Activated CD4-positive, alpha-beta T cell treated with anti-CD3 and anti-CD28 coated beads, Interleukin-2, amount 10 ng/mL, durations not matched to agents 24 days and 14 days (primary cell): ENCODE measurements at places on chromosomes 3 and 15. TPM values are rescaled to one million over a fixed set of nuclear protein-coding genes. Genes with fewer than 3 reads are reported as not detected.

The CNTN4 gene
- not detected in 2 replicates for total RNA-seq

The TMEM108 gene
- not detected in 2 replicates for total RNA-seq

The XXYLT1 gene
- total RNA-seq: 14.5 and 17.4 TPM in 2 replicates

GRCh38 chr15:80988148-80988796, 1.3 kb downstream of the MESD start:
- H3K27ac ChIP-seq: peak overlapping the region; percentile 96
- DNase-seq: no peak
- H3K36me3 ChIP-seq: peaks cover 31% of the 10 kb centered on the region
- H3K27me3 ChIP-seq: no peaks in the 10 kb centered on the region

DNA sequence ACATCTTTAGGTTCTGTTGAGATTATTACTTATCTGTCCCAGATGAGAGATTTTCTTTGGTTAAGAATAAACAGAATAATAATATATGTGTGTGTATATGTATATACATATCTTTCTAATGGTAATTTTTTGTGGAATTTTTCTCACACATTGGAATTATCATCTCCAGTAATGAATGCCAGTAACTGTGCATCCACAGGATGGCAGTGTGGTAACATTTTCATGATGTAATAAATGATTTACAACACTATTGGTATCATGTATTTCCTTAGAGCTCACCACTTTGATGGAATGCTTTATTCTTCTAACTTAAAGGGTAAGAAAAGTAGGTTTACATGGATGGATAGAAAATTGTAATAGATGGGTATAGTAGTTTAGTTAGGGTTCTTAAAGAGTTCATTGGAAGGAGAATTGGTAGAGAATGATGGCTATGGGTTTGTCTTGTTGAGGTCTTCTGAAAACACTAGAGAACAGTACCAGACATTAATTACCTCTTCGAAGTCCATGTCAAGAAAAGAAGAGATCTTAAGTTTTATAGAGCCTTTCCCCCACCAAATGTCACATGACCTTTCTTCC, 78.1 kb downstream of the STT3B start:
- no peaks in the 10 kb centered on the region for H3K27me3 ChIP-seq
- H3K36me3 ChIP-seq: peaks cover 56% of the 10 kb centered on the region
- H3K27ac ChIP-seq: peak overlapping the region; percentile 44
- no peak overlapping the region for H3K4me3 ChIP-seq
- peaks cover 35% of the 10 kb centered on the region for H3K4me1 ChIP-seq

GRCh38 chr3:8627201-8627940, 17.2 kb downstream of the SSUH2 start:
- H3K27ac ChIP-seq: no peak overlapping the region
- no peak for DNase-seq
- peaks cover 8% of the 10 kb centered on the region for H3K27me3 ChIP-seq
- no peak overlapping the region for H3K4me3 ChIP-seq

DNA sequence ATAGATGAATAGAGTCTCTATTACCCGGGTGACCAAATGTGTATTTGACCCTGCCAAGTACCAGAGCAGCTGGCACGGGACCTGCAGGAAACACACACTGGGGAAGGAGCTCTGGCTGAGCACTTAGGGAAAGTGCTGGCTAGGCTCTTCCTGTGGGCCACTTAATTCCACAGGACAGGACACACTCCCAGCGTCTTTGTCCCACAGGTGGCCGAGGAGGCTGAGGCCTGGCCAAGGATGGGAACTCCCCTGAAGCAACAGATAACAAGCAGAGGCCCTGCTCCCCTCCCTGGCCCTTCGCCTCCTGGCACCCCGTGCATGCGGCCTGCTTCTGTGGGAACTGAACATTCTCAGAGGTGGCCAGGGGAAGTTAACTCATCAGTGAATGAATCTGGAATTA, 180.8 kb downstream of the ATP10A start:
- no peaks in the 10 kb centered on the region for H3K27me3 ChIP-seq
- no peak for DNase-seq
- H3K27ac ChIP-seq: no peak overlapping the region
- peaks cover 5% of the 10 kb centered on the region for H3K4me1 ChIP-seq

DNA sequence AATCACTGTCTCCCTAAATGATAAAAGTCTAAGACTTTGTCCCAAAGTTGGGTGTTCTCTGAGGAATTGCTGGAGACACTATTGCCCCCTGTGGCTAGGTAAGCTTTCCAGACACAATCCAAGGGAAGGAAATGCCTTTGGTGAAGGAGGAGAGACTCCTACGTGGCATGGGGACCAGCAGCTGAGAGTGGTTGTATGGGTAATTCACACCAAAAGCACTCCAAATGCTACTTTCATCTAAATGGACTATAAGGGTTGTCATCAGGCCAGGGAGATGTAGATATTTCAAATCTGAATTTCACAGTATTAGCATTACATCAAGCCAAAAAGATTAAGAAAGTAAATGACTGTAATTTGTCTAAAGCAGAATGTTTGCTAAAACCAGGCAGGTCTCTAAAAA, 400.8 kb upstream of the THBS1 start:
- H3K36me3 ChIP-seq: no peaks in the 10 kb centered on the region
- H3K4me1 ChIP-seq: no peaks in the 10 kb centered on the region
- H3K27ac ChIP-seq: no peak overlapping the region
- H3K4me3 ChIP-seq: no peak overlapping the region

GRCh38 chr3:159662549-159662948, 326.1 kb upstream of the IL12A start:
- no peaks in the 10 kb centered on the region for H3K36me3 ChIP-seq
- H3K4me1 ChIP-seq: no peaks in the 10 kb centered on the region
- no peak for DNase-seq
- no peak overlapping the region for H3K4me3 ChIP-seq
- H3K27ac ChIP-seq: no peak overlapping the region
- no peaks in the 10 kb centered on the region for H3K27me3 ChIP-seq

DNA sequence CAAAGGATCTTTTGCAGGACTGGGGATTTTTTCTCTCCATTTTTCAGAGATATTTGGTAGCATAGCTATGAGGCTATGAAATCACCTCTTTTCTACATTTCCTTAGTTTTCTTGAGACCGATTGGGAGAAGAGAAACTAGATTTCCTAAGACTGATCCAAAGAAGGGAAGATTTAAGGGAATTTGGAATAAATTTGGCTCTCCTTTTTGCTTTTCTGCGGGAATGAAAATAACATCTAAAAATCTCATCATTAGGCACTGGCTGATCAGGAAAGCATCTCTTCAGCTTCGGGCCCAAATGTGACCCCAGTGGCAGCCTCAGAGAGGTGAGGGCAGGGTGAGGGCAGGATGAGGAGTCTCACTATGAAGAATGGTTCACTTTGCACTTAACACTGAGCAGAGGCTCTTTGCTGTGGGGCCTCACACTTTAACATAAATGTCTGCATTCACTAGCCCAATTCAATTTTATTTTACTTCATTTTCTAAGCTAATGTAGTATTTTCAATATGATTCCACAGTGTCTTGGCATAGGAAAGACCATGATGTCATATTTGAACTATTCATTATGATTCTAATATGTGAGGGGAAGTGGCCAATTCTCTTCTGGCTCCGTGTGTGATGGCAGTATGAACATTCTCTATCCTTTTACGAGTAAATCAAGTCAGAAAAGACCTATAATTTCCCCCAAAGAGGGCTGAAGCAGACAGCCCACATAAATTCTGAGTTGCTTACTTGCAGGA, 193.2 kb downstream of the MEX3B start:
- DNase-seq: no peak
- H3K27ac ChIP-seq: no peak overlapping the region
- H3K4me1 ChIP-seq: no peaks in the 10 kb centered on the region
- H3K27me3 ChIP-seq: peaks cover 3% of the 10 kb centered on the region

DNA sequence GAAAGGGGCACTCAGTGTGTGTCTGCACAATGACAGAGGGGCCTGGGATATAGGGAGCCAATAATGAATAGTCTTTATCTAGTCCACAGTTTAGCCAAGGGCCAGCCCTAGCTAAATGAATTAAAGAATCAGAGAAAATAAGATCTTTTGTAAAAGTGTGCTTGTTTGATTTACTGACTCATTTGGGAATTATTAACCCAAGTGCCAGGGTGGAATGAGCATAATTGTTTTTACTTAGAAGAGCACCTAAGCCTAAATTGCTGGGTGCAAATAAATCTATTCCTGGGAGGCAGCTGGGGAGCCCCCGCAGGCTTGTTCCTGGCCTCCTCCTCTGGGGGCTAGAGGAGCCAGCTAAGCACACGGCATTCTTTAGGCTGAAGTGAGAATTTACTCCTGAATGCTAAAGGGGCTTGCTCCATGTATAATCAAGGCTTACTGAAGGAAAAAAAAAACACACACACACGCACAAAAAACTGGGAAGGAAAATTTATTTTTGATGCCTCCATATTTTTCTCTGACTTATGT, 405.3 kb upstream of the SUCLG2 start:
- peaks cover 25% of the 10 kb centered on the region for H3K4me1 ChIP-seq
- DNase-seq: no peak
- no peaks in the 10 kb centered on the region for H3K27me3 ChIP-seq
- no peak overlapping the region for H3K4me3 ChIP-seq

DNA sequence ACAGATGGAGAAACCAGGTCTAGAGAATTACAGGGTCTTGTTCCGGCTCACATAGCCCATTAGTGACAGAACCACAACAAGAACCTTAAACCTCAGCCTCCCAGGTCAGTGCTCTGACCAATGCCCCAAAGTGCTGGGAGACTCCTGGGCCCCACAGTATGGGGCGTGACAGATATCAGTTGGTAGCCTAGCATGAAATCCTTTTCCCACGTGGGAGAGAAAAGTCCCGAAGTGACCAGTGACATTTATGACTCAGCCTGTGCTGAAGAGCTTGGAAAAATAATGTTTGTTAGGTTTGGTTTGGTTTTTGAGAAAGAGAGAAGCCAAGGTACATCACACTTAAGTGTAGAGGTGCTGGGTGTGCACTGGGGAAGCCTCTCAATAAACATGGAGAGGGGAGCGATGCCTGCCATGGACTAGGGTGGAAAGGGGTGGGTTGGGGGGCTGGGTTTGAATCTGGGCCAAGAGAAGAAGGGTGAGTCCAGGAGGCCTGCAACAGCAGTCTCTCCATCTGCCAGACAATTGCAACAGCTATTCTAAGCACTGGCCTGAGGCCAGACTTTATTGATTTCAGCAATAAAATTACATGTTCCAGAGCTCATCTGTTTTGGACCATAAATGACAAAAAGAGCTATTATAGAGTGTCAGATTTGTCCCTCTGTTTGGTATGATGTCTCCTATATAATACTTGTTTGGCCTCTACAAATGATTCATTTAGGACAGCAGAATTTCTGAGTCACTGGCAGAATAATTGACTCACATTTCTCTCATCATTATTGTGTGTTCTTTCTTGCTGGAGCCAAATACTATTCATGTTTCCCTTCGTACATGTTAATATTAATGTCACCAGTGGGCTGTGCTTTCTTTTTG, 43.4 kb downstream of the C2CD4A start:
- H3K27ac ChIP-seq: peak overlapping the region; percentile 68
- no peaks in the 10 kb centered on the region for H3K36me3 ChIP-seq
- H3K4me1 ChIP-seq: peaks cover 12% of the 10 kb centered on the region

DNA sequence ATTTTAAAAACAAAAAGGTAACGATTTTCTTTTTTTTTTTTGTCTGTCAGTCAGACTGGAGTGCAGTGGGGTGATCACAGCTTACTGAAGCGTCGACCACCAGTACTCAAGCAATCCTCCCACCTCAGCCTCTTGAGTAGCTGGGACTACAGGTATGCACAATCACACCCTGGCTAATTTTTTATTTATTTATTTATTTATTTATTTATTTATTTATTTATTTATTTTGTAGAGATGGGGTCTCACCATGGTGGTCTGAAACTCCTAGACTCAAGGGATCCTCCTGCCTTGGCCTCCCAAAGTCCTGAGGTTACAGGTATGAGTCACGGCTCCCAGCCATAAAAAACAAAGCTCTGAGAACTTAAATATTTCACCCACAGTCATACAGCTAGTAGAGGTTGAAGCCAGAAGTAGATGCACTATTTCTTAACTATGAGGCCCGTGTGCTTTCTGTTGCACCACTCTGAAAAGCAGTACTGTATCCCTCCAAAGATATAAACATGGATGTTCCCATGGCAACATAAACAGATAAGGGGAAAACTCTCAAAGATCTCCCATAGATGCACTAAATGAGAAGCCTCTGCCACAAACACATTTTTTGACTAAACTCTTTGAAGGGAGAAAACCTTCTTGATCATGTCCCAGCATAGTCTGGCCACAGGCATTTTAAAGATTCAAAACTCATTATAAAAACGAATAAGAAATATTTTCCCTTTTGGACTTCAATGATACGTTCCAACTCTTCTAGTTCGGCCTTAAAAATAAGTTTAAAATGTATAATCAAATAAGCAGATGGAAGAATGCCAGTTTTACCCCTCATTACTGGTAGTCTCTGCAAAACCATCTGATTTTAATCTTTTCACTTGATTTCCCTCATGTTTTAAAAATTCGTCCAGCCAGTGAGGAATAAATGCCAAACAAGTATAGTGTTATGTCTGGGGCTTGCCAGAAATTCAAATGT, 162.3 kb upstream of the ARHGEF26 start:
- H3K36me3 ChIP-seq: no peaks in the 10 kb centered on the region
- DNase-seq: no peak
- no peaks in the 10 kb centered on the region for H3K27me3 ChIP-seq
- no peaks in the 10 kb centered on the region for H3K4me1 ChIP-seq

DNA sequence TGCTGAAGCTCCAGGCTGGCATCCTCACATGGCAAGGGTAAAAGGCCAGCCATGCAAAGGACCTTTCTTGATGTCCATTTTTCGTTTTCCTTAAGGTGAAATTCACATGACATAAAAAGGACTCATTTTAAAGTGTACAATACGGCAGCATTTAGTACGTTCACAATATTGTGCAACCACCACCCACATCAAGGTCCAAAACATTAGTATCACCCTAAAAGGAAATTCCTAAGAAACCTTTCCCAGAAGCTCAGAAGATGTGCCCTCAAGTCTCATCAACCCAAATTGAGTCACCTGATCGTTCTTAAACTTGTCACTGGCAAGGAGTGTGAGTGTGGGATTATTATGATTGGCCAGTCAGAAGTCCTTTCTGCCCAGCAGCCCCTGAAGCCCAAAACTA, 250.1 kb downstream of the TLE3 start:
- H3K4me3 ChIP-seq: no peak overlapping the region
- H3K4me1 ChIP-seq: peaks cover 5% of the 10 kb centered on the region
- H3K27me3 ChIP-seq: peaks cover 16% of the 10 kb centered on the region
- no peak overlapping the region for H3K27ac ChIP-seq
- no peaks in the 10 kb centered on the region for H3K36me3 ChIP-seq

DNA sequence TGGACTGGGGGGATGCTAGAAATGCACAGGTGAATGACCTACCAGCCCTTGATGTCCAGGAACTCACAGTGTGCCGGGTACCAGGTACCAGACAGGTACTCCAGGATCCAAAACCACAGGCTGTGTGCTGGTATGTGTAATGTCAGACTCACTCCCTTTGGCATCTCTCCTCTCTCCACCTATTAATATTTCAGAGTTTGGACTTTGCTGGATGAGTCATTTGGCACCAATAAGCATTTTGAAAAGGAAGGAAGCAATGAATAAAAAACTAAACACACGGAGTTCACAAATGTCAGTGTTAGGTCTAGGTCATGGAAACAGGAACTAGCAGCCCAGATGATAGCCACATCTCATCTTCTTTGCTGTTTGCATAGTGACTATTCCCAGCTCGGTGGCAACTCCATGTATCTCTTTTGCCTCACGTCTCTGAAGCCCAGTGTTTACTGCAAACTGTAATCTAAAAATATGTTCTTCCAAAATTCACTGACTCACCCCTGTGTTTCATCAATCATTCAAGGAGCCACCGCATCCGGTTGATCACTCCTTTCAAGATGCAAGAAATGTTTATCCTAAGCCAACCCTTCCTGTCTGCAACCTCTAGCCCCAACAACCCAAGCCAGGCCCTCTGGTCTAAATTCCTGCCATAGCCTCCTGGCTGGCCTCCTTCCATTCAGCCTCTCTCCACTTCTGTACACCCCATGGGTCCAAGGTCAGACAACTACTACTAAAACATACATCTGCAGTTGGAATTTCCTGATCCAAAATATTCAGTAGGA, 8.4 kb downstream of the ITGB5 start:
- no peaks in the 10 kb centered on the region for H3K36me3 ChIP-seq
- H3K4me1 ChIP-seq: peaks cover 11% of the 10 kb centered on the region
- H3K27me3 ChIP-seq: peaks cover 25% of the 10 kb centered on the region
- H3K27ac ChIP-seq: peak overlapping the region; percentile 43
- peak overlapping the region; percentile 7 for H3K4me3 ChIP-seq
- DNase-seq: peak; percentile 71
